Activated T-helper 1 cell treated with anti-CD3 and anti-CD28 coated beads, Interleukin-2, amount 50 U/mL, for 16 hours (primary cell): ENCODE measurements at places on chromosomes 4 and X.

DNA sequence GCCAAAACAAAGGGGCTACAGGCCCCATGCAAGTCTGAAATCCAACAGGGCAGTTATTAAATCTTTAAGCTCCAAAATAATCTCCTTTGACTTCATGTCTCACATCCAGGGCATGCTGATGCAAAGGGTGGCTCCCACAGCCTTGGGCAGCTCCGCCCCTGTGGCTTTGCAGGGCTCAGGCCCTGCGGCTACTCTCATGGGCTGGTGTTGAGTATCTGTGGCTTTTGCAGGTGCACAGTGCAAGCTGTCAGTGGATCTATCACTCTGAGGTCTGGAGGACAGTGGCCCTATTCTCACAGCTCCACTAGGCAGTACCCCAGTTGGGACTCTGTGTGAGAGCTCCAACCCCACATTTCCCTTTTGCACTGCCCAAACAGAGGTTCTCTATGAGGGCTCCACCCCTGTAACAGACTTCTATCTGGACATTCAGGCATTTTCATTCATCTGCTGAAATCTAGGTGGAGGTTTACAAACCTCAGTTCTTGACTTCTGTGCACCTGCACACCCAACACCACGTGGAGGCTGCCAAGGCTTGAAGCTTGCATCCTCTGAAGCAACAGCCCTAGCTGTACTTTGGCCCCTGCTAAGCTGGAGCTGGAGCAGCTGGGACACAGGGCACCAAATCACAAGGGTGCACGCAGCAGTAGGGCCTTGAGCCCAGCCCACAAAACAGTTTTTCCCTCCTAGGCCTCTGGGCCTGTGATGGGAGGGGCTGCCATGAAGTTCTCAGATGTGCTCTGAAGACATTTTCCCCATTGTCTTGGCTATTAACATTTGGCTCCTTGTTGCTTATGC, 154.8 kb upstream of the PDE5A start:
- no peak for DNase-seq

- DNase-seq: no peak
These were observed 68.0 kb upstream of the PLS3 start for GRCh38 chrX:115493015-115493414.

DNA sequence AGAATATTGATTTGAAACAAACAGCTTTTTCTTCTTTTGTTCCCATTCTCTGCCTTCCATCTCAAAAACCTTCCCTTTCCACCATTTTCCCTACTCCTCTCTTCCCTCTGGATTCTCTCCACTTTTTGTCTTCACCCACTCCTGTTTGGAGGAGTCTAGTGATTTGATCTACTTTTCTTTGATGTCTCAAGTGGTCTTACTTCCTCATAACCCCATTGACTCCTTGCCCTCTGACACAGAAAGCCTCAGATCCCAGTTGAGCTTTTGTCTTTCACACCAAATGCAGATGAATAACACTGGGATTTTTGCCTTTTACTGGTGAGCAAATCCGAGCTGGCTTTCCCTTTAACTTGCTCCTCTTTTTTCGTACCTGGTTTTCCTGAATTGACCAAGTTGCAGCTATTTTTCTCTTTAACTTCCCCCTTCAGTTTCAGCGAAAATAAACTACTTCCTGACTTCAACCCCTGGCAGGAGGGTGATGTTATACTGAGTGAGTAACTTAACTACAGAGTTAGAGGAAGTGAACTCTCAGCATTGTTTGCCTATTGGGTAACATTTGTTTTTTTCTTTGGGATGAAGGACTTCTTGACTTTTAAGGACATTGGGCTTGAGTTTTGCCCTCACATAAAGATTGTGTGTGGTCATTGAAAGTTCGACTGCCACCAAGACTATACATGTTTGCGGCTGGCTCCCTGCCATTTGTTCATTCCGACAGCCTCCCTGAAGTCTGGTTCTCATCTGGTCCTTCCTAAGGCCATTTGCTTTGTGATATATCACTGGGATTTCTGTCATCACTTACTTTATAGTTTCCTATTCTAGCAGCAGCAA, 392.8 kb upstream of the NR3C2 start:
- DNase-seq: no peak

- no peak for DNase-seq
These were observed 5.5 kb downstream of the SEPSECS start for GRCh38 chr4:25154594-25155265.

DNA sequence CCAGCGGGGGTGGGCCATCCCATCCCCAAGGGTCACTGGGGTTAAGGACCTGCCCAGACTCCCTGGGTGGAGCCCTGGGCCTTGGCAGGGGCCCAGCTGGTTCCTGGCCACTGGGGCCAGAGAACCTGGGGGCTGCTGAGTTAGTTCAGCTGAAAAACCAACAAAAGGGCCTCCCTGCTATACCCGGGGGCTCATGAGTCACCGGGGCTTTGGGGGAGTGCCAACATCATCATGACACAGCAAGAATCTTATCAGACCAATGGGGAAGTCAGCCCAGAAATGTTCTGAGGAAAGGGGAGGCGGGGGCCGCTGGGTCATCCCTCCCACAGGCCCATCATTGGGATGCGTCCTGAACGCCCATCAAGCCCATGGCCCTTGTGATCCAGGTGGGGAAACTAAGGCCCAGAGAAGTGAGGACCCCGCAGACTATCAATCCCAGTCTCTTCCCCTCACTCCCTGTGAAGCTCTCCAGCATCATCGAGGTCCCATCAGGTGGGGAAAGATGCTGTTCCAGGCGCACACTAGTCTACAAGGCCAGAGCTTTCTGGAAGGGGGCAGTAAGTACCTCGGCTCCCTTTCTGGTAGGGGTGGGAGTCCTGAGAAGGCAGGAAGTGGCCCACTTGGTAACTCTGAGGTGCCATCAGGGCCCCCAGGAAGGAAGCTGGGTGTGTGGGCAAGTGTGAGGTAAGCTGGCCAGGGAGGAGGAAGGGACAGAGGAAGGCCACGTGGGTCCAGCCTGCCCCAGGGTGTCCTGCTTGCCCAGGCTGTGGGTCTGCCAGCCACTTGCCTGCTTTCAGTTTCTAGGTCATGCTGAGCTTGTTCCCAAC, 4.5 kb downstream of the G6PD start:
- DNase-seq: no peak

GRCh38 chr4:186092296-186092695, 12.2 kb upstream of the FAM149A start:
- no peak for DNase-seq

DNA sequence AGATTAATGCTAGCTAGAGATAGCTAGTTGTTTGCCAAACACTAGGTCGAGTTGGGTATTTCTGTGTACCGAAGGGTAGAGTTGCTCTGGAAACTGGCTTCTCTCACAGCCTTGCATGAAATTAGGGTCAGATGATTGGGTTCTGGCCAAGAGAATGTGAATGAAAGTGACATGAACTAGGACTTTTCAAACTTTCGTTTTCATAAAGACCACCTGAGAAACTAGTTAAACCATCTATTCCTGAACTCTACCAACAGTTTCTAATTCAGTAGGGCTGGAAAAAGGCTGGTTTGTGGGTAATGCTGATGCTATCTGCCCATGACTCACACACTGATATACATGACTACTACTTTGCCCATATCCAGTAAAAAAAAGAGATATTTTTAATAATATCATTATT, 157.6 kb downstream of the GASK1B start:
- no peak for DNase-seq

DNA sequence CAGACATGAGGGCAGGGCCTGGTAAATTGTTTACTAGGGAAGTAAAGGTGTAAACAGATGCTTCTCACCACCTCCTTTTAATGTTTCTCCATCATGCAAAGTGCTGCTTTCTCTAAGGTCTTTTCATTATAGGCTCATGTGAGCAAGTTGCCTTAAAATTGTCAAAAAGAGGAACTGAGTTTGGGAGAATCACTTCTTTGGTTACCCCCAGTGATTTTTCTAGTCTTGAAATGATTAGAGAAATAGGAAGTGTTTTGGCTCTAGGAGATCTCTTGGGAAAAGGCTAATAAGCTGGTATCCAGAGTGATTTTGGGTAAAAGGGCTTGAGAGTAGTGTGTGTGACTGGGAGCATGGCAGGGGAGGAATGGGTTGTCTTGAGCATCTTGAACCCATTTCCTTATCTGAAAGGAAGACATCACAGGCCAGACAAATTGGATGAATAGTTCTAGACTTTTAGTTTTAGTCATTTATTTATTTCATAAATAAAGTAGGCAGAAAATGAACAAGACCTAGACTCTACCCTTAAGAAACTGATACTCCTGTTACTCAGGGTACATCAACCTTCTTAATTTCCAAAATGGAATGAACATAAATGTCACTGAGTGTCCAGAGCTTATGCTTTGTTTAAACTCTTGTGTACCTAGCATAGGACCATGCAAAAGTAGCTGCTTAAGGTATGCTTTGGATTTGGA, 14.2 kb downstream of the GRPR start:
- DNase-seq: no peak

DNA sequence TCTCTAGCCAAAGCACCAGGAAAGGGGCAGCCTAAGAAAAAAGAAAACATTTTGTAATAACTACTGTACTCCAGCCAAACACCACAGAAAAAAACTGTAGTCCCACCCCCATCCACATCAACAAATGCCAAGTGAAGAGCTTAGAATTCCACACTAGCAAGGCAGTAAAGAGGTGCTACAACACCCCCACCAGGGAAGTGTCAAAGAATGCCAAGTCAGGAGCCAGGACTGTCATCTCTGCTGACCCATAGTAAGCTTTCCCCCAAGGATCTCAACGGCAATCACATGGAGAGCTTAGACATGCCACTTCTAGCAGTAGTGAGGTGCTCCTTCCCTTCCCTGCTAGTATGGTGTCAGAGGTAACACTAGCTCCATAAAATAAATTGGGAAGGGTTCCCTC, 34.4 kb upstream of the CCDC160 start:
- DNase-seq: no peak

DNA sequence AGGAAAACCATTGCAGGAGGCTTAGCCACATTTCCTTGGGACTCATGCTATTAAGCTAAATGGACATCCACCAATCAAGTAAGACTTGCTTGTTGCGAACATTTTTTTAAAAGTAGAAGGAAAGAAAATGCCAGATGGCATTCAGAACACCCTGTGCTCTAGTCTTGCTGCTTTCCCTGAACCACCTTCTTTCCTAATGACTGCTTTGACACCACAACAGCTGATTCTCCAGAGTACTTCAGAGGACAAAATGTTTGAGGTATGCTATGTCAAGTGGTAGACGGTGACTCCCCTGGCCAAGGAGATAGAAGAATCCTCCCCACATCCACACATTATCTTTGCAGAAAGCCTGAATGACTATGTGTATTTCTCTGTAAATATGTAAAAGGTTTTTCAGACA, 65.4 kb downstream of the ANK2 start:
- DNase-seq: no peak

DNA sequence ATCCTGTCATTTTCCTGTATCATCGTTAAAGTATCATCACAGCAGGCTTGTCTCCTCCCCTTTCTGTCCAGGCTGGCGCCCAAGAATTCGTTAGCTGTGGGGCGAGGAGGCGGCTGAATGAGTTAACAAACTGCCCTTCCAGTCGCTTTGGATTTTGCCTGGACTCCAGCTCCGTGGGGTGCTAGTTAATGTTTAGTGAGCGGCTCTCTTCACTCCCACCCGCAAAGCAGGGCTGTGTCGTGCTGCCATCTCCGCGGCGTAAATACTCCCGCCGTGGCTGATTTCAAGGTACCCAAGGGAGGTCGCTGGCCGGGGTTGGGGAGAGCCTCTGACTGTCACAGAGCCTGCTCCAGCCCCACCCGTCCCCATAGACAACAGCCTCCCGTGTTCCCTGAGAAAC, 44.9 kb upstream of the SPRY1 start:
- DNase-seq: no peak

DNA sequence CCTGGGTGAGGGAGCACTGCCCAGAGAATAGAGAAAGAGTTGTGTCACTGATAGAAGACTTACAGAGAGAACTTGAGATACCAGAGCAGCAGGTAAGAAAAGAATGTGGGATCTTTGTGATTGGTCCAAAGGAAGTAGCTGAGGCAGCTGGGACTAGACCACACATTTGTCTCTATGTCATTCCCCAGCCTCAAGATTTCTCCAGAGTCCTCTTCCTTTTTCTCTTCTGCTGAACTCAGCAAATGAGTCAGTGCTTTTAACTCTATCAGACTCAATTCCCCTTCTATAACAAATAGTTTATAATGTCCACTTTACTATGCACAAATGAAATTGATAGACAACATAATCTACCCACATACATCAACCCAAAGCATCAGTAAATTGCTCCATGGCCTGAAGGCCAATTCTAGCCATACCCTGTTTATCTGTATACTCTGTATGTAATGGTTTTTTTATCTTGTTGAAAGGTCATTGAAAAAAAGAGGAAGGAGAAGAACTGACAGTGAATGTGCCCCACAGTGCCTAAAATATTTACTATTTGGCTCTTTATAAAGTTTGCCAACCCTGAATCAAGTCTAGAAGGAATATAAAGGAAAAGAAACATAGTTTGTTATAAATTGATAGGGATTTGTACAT, 38.2 kb downstream of the ETDC start:
- no peak for DNase-seq

DNA sequence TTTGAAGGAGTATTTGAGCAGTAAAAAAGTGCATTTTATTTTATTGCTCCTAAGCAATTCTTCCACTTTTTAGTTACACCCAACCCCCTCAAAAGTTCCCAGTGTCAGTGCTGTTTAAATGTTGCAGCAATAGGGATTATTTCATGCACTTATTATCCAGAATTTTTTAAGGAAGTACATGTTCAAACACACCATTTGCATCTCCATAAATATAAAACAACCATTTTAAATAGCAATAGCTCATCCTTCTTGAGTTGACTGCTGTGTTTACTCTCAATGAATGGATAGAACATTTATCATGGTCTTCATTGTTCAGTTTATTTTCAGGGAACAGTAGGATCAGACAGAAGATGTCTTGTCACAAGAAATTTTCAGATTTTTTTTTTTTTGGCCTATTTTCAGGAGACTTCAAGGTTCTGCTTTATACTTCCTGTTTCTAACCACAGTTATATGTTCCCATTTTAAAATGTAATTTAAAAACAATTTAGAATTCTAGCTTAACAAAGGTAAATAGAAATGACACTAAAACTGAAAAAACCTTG, 171.9 kb downstream of the TMA16 start:
- no peak for DNase-seq

DNA sequence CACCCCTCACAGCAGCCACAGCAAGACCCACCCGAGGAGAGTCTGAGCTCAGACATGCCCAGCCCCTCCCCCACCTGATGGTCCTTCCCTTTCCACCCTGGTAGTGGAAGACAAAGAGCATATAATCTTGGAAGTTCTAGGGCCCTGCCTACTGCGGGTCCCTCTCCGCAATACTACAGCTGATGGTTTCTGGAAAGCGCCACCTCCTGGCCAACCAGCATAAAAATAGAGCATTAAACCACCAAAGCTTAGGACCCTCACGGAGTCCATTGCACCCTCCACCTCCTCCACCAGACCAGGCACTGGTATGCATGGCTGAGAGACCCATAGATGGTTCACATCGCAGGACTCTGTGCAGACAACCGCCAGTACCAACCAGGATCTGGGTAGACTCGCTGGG, 78.2 kb downstream of the SH3BGRL start:
- DNase-seq: no peak
